Fibroblast of skin of abdomen (primary cell): ENCODE measurements at places on chromosomes 6 and 20.

DNA sequence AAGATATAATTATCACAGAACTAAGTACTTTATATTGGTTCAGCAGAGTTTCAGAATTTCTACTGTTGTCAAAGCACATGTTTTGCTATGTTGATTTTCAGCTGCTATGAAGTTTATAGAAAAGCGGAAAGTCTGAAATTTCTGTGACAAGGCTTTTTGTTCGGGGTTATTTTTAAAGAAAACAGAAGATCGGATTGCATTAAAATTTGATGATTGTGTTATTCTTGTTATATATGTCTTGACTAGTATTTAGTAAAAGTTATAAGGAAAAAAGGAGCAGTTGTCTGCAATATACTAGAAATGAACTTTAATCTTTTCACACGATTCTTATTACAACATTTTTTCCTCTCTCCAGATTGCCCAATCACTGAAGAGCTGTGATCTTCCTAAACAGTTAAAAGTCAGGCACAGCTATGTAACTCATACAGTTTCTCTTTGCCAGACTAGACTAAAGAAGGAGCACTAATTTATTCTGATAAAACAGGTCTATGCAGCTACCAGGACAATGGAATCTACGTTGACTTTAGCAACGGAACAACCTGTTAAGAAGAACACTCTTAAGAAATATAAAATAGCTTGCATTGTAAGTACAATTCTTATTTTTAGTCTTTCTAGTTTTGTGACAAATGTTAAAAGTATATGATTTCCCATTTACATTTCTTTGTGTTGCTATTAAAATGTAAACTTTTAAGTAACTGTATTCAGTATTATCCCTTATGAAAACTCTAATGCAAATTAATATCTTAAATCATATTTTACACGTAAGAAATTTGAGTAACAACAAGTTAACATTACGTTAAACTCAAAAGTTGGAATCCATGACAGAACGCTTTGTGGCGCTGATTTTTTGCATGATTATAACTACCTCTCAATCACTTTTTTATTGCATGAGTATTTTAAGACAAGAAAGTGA lies at the start of gene ENPP3:
Gene ENPP3, plus strand, starts transcription at position 423 of the 913 bp plus-strand sequence. Its CDS starts 83 bp downstream, at position 506.
- DNase-seq: no peak

DNA sequence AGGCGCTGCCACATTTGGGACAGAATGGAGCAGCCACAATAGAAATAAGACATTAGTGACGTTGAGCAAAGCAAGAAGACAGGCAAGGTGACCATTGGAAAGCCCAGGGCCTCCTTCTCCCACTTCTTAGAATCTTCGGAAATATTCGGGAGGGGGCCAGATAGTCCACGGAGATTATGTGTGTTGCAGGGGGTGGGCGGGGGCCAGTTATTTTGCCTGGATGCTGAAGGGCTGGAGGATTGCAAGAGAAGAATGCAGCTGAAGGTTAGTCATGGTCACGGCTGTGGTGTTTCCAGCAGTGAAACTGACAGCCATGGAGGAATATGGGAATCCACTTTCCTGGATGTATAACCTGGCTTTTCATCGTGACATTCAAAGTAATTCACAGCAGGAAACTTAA lies 88.6 kb downstream of the CDH26 start:
- no peak for DNase-seq

DNA sequence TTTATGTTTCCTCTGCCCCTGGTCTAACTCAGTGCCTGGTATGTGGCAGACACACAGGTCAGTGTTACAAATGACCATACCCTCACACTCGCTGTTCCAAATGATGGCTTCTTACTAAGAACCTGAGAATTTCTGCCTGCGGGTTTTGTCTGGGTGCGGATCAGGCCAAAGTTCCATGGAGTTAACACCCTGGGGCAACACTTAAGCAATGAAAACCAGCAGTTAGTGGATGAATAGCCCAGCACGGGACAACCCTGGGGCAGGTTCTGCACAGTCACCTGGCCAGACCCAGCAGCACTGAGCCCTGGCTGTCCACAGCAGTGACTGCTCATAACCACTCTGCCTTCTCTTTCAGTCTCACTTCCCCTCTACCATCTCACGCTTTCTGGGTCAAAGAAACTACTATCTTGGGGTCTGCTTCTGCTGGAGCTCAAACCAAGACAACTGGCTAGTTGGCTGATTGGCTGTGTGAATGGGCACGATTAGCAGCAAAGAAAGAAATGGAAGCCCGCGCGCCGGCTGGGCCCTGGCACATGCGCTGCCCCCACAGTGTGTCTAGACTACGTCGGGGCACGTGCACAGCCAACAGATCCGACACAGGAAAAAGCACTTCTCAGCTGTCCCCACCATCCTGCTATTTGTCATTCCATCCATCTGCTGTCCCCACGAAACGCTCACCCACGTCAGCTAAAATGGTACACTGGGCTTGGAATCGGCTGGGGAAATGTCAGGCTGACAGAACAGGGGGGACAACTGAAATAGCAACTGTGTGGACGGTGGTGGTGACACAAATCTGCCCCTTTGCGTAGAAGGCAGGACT lies 36.6 kb downstream of the MGME1 start:
- no peak for DNase-seq

DNA sequence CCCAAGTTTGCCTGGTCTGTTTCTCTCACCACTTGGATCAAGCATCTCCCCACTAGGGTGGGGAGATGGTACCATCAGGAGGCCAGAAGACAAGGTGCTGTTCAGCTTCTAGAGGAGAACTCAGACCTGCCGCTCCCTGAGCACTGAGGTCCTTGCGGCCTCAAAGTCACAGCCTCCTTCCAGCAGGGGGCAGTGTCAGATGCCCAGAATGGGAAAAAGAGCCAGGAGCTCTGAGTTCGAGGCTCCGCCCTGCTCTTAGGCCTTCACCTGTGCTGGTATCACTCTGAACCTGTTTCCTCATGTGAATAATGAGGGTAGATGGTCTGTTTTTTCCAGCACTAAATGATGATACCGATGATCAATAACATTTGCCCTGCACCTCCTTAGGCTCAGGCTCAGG lies 68.7 kb downstream of the TOX2 start:
- no peak for DNase-seq

- peak; percentile 95 for DNase-seq
These were observed 95.7 kb downstream of the PRDM1 start for GRCh38 chr6:106181664-106182418.

DNA sequence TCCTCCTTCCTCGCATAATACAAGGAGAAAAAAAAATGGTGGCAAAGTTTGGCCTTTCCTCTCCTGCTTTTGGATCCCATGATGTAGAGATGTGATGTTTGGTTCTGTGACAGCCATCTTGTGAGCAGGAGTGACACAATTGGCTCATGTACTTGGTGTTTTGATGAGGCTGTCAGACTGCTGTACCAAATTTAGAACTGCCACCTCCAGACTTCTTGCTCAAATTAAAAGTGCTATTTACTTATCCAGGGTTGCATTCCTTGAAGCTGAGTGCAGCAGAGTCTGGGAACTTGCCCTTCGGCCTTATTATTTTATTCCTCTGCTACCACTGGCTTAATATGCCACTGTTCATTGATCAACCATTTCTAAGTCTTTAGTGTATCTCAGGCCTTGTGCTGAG lies 21.9 kb downstream of the BCAS1 start:
- DNase-seq: peak; percentile 31

DNA sequence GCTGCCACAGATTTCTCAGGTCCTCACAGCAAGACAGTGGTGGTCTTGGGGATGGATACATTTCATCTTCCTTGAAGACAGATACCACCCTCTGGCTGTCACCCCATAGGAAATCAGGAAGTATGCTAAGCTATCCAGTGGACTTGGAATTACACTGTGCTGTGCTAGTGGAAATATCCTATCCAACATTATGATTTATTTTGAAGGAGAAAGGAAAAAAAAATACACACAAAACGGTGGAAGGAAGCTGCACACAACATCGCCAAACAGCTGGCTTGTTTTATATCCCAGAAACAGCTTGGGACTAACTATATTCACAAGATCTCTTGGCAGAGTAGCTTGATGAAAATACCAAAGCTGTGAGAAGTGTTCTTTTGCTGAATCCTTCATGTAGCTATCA lies 257.6 kb downstream of the LAMA2 start:
- DNase-seq: peak; percentile 24

- DNase-seq: peak; percentile 28
These were observed 760 bp upstream of the IBTK start for GRCh38 chr6:82248273-82248735.

DNA sequence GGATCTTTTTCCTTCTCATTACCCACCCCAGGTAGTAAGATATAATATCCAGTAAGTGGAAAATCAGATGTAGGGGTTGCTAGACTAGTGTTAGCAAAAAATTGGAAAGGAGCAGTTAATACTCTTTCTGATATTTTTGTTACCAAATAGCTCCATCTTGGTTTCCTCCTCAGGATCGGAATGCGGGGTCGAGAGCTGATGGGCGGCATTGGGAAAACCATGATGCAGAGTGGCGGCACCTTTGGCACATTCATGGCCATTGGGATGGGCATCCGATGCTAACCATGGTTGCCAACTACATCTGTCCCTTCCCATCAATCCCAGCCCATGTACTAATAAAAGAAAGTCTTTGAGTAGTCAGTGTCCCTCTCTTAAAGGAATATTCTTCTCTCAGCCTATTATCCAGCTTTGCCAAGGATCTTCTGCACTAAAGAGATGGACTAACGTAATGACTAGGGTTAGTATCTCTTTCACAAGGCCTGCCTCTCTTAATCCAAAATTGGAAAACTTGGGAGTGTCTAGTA lies 1.5 kb downstream of the ROMO1 start:
- no peak for DNase-seq

GRCh38 chr20:33914919-33915318 lies 78.8 kb upstream of the RALY start:
- peak; percentile 53 for DNase-seq

- DNase-seq: no peak
These were observed 54.7 kb downstream of the LRFN2 start for GRCh38 chr6:40532349-40533000.

DNA sequence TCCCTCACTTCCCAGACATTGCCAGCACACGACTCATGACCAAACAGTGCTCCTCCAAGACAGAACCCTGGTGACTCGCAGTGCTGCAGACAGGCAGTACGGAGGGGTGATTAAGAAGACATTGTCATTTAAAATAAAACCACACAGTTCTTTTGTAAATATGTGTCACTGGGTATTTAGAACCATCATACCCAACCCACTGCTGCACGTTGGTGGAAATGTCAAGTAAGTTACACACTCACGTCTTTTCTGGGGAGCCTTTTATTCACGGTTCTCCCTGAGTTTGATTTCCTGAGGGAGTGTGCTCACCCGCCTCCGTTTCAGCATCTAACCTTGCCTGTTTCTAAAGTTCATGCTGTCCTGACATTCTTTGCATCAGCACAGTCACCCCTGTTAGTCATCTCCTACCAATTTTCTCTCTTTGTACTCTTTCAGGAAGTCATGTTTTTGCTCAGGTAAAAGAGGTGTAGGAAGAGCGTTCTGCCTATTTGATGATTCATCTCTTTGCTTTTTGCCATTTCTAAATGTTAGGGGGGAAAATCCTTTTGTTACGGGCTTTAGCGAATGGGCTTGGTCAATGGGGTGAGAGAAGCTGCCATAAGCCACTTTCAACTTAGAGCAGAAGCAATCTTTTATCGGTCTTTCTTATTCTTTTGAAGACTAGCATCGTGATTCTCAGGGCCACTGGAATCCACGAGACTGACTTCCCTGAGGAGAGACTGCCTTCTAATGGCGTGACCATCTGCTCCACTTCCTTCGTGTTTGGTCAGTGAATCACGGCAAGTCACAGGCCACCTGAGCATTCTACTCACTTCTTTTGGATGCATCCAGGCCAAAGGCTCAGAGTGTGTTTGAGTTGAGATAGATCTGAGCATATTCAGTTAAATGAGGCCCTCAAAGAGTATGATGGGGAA lies 512.8 kb upstream of the JARID2 start:
- DNase-seq: peak; percentile 65

GRCh38 chr6:21245488-21245887 lies 348.1 kb upstream of the SOX4 start:
- no peak for DNase-seq

DNA sequence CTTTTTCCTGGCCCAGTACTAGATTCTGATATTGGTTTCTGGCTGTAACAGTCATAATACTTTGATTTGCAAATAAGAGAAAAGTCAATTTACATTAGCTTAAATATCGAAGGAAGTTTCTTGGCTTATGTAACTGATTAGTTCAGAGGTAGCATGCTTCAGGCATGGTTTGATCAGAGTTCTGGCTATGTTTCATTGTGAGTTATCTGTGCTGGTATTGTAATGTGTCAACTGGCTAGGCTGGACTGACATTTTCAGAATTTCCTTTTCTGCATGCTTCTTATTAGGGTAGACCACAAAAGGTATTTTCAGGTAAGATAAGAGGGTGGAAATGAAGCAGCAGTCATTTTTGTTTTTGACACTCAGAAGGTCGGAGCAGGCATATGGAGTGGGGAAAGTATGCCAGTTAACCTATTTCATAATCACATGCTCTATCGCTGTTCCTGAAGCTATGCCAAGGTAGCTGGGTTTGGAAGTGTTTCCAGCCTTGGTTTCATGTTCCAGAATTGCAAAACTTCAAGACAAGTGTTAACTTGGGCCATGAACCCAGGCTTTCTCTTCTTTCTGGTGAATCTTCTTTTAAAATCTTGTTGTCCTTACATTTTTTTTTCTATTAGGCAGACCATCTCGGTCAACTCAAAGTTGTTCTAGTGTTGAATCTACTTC lies 244.9 kb downstream of the DHX35 start:
- no peak for DNase-seq

- no peak for DNase-seq
These were observed 99.2 kb downstream of the JPH2 start for GRCh38 chr20:44087857-44088120.

DNA sequence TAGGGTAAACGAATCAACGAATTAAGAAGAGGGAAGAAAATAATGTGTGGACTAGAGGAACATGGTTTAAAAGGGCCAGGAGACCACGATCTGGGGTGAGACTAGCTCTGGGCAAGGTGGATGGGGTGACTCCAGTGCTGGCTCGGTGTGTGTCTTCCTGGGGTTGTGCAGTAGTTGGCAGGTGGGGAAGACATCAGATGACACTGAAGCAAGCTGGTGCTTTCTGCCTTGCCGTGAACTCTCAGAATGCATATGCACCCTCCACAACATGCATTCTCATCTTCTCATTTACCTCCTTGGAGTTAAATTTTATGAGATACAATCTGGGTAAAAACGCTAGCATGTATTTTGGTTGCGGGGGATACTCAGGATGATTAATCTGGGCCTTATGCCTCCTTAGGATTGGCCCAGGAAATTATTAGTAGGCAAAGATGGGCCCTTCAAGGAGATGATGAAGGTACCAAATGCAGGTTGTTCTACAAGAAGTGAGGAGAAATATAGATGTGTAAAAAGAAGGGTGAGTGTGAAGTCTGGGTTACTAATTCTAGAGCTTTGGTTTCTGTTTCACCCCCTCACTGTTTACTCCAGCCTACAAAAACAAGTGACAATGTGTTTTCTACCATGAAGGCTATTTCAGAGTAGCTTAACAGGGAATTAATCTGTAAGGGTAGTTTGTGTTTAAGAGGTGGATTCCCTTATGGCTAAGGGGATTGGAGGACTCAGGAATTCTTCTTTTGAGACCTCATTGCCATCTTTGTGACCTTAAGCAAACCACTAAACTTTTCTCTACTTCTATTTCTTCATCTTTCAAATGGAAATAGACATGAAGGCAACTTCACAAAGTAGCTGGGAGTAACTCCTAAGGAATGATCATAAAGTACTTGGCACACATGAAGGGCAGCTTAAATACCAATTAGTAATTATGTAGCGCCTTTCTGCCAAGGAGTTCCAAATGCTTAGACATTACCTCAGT lies 71.0 kb upstream of the SUPT3H start:
- DNase-seq: no peak
